ENCODE measurements at places on chromosomes 3 and 15.

GRCh38 chr15:40338921-40339620 lies 1.7 kb downstream of the CCDC9B start:
- H3K4me3 ChIP-seq = no peak overlapping the region
- H3K36me3 ChIP-seq = no peaks in the 10 kb centered on the region
- H3K27ac ChIP-seq = no peak overlapping the region
- DNase-seq = no peak
- peaks cover 6% of the 10 kb centered on the region for H3K4me1 ChIP-seq

DNA sequence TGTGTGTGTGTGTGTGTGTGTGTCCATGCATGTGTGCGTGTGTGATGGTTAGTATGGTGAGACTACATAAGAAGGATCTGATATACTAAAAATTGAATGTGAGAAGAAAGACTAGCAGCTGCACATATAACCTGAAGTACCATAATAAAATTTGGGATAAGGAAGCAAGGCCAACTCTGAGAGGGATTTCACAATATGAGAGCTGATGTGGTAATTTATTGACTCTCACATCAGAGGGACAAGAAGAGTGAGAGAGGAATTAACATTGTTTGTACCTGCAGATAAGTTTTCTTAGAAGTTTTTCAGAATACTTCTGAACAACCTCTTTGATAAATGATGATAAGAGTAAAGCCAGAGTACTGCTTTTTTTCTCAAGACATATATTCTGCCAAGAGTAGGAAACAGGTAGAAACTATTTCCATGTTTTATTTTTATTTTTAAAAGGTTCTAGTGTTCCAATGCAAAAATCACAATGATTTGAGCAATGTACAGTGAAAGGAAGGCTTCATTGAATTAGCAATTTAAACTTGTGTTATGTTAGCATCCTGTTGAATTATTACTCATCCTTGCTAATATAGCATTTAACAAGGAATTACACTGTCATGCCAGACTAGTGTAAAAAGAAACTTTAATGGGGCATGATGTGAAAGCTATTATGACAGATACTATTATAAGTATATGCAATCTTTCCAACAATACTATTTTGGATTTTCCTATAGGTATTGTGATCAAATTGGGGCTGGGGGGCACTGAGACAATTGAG lies 415.5 kb upstream of the ARPP21 start:
- H3K27me3 ChIP-seq = no peaks in the 10 kb centered on the region
- no peak overlapping the region for H3K4me3 ChIP-seq
- DNase-seq = no peak

GRCh38 chr3:135172191-135172869 lies 377.3 kb downstream of the EPHB1 start:
- H3K4me1 ChIP-seq = no peaks in the 10 kb centered on the region
- H3K4me3 ChIP-seq = no peak overlapping the region
- H3K27ac ChIP-seq = no peak overlapping the region
- H3K27me3 ChIP-seq = peaks cover 6% of the 10 kb centered on the region

- no peak for DNase-seq
- H3K36me3 ChIP-seq = no peaks in the 10 kb centered on the region
- H3K4me1 ChIP-seq = no peaks in the 10 kb centered on the region
- H3K27ac ChIP-seq = no peak overlapping the region
- H3K4me3 ChIP-seq = no peak overlapping the region
These were observed 188.1 kb downstream of the MINAR1 start for GRCh38 chr15:79620112-79620857.

DNA sequence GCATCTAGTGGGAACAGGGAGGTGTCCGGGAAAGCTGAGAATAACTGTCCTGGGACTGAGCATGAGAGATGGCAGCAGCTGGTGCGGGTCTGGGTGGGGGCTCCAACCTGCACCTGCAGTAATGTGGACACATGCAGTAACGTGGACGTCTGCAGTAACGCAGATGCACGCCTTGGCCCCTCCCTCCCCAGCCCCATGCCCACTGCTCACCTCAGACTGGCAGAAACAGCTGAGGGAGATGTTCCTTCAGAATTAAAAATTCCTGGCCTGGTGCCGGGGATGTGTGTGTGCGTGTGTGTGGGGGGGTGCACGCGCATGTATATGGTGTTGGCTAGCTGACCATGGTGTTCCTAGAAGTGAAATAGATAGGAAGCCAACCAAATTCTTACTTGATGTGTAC lies 86.7 kb upstream of the OXTR start:
- H3K27ac ChIP-seq = no peak overlapping the region
- peaks cover 4% of the 10 kb centered on the region for H3K36me3 ChIP-seq
- H3K27me3 ChIP-seq = no peaks in the 10 kb centered on the region
- no peaks in the 10 kb centered on the region for H3K4me1 ChIP-seq
- no peak overlapping the region for H3K4me3 ChIP-seq
- no peak for DNase-seq

- no peak overlapping the region for H3K4me3 ChIP-seq
- H3K27ac ChIP-seq = no peak overlapping the region
- no peaks in the 10 kb centered on the region for H3K36me3 ChIP-seq
- H3K27me3 ChIP-seq = no peaks in the 10 kb centered on the region
- no peaks in the 10 kb centered on the region for H3K4me1 ChIP-seq
These were observed 121.4 kb upstream of the SGO1 start for GRCh38 chr3:20307383-20307782.

- H3K27me3 ChIP-seq = no peaks in the 10 kb centered on the region
- no peak overlapping the region for H3K4me3 ChIP-seq
- no peak overlapping the region for H3K27ac ChIP-seq
- H3K4me1 ChIP-seq = peaks cover 4% of the 10 kb centered on the region
- no peak for DNase-seq
These were observed 55.4 kb downstream of the ASTE1 start for GRCh38 chr3:130971208-130971607.

All from activated CD8-positive, alpha-beta memory T cell treated with anti-CD3 and anti-CD28 coated beads, Interleukin-2, amount 10 ng/mL, durations not matched to agents 7 days and 5 days (primary cell).